Stimulated activated CD8-positive, alpha-beta memory T cell treated with anti-CD3 and anti-CD28 coated beads, Interleukin-15, amount 100 ng/mL, for 1 hour (primary cell): ENCODE measurements at places on chromosomes 1 and 21.

DNA sequence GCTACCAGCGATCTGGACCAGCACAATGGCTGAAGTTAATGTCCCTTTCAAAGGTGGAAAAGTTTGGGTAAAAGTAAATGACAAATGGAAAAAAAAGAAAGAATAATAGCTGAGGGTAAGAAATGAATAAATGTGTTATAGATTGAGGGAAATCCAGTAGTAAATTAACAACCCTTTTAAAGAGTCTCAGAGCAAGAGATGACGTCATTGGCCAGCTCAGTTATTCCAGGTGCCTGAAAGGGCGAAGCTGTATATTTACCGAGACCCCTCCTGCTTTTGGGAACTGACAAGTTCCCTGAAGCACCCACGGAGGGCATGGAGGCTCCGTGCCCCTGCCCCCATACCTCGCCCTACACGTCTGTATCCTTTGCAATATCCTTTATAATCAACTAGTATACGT is 40.5 kb upstream of the KCNJ6 start:
- DNase-seq, result no peak

DNA sequence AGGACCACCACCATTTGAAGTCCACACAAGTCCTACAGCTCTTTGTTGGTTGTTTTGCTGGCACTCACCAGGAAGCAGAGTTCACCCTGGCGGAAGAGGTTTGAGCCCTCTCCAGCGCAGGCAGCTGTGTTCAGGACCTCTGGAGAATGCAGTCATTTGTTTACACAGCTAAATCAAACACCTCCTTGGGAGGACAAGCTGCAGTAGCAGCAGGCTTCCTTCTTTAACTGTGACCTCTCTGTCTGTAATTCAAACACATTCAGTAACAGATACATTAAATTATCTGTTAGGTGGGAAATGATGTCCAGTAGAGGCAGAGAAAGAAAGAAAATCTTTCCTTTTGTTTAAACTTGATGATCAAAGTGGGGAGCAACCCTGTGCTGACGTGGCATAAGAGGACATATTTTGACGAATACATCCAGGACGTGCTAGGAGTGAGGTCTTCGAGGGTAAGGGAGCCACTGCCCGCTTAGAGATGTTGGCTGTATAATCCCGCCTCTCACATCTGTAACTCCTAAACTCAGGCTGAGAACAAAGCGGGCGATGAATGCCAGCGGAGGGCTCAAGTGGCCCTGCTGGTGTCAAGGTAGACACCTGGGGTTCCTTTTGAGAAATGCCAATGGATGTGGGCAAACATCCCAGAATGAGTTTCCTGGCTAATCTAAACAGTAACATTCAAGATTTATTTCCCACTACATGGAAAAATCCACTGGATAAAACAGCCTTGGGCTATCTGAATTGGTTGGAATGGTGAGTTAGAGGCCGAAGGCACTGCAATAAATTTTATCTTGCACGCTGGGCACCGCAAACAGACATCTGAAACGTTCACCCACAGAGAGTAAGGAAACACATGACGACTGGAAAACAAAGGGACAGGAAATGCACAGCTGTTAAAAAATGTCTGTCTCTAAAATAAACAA is 51.7 kb downstream of the ABCA4 start:
- no peak for DNase-seq

DNA sequence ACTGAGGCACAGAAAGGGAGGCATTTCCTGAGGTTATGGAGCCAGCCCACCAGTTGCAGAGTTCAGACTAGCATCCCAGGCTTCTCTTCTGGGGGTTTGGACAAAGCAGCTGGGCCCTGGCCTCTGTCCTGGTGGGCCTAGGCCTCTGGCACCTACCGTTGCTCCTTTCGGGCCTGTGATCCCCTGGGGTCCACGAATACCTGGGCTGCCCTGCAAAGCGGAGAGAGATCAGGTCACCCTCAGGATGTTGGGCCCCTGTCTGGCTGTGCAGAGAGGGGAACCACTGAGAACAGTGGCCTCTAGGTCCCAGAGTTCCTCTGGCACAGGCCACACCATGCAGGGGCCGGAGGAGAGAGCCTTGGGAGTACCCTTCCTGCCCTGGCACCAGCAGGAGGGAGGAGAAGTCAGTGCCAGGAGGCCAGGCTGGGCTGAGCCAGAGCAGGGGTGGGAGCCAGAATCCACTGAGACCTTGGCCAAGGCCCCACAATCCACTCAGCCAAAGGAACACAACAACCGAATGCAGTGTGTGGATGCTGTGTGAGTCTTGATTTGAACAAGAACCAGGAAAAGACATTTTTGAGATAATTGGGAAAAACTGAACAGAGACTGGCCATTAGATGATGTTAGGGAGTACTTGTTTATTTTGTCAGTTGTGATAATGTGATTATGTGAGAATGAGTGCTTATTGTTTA is 8.9 kb downstream of the COL9A2 start:
- DNase-seq, result no peak

DNA sequence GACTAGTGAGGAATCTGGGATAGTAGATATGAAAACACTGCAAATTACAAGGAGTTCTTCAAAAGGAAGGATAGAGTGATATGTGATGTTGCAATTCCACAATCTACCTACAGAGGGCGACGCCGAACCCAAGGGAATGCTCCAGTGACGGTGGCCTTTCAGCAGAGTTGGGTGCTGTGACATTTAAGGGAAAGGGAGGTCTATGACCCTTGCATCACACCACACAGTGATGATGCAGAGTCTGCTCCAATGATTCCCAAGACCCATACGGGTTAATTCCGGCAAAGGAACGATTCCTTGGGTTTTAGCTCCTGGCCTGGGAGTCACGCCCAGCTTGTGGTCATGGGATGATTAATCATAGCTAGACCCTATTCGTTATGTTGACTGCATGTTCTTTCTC is 123.0 kb upstream of the IGSF21 start:
- no peak for DNase-seq

- DNase-seq, result no peak
Measured at GRCh38 chr1:226466296-226466695, 58.4 kb upstream of the PARP1 start.

- DNase-seq, result no peak
Measured at GRCh38 chr1:104402178-104402577, 652.5 kb downstream of the AMY1C start.

GRCh38 chr1:5548266-5548665 is 444.0 kb downstream of the NPHP4 start:
- DNase-seq, result no peak

DNA sequence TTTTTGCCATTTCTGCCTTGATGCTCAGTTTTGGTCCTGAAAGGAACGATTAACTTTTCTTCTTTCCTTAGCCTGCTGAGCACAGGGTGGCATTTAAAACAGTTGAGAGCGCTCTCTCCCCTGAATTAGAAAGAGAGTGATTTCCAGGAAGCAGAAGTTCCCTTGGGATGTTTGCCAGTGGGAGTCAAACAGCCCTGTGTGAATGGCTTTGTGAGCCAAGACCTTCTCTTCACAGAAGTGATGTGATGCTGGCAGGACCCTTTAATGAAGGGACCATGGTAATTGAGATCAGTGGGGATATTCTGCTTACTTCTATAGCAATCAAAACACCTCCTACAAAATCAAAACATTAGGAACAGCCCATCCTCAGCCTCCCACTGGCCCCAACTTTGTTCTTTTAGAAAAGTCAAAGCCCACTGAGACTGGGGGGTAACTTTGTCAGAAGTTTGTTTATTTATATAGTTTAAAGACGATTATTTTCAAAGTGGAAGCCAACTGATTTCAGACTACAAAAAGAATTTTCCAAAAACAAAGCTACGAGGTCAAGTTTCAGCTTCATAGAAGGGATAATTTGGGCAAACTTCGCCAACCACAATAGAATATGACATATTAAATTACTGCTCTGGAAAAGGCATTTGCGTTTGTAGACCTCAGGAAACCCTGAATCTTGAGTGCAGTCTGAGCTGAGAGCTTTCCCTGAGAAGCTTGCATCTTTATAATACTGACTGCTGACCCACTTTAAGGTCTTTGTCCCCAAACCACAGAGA is 122.7 kb downstream of the GABPA start:
- DNase-seq, result no peak

DNA sequence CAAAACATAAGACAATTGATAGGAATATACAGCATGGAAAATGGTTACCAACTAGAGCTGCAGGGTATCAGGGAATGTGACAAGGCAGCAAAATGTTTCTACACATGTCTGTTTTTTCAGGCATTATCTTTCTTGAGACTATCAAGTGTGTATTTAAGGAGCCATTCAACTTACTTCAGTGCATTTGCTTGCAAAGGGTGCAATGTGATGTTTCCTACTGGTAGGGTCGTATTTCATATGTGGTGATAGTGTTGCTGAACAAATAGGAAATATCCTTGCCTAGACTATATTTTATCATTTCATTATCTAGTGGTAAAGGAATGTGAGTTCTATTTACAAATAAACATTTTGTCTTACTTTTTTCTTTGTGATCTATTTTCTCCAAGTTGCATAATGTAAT is 42.4 kb downstream of the PTPRC start:
- DNase-seq, result no peak

- no peak for DNase-seq
Measured at GRCh38 chr1:112509005-112509659, 367 bp downstream of the WNT2B start.

DNA sequence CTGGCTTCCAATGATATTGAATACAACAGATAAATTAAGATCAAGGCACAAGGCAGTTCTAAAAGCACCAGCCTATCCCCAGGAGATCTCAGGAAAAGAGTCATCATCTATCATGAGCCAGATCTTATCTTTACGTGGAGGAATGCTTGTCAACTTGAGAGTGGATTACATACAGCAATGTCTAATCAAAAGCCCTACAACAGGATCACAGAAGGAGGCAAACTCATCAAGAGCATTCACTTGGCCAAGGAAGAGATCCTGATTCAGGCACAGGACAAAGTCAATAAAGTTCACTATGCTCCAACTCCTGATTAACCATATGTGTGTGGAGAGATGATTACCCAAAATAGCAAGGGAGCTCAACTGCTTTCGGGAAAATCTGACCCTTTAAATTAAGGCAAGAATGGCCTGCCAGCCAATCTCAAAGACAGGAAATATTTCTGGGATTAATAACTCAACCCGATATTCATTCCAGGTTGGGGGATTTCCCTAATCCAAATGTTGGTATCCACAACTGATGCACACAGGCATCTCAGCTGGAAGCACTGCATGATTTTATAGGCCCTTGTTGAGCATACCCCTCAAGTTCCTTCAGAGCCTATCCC is 33.7 kb downstream of the TBX15 start:
- no peak for DNase-seq

DNA sequence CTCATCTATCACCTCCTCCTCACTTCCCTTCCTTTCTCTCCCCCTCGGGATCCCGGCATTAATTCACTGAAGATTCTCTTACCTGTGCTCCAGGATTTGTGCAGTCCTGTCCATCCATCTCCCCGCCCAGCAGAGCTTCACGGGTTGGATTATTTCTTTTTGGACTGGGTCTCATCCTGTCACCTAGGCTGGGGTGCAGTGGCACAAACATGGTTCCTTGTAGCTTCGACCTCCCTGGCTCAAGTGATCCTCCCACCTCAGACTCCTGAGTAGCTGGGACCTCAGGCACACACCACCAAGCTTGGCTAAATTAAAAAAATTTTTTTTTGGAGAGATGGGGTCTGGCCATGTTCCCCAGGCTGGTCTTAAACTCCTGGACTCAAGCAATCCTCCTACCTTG is 12.3 kb upstream of the CSF3R start:
- DNase-seq, result no peak

DNA sequence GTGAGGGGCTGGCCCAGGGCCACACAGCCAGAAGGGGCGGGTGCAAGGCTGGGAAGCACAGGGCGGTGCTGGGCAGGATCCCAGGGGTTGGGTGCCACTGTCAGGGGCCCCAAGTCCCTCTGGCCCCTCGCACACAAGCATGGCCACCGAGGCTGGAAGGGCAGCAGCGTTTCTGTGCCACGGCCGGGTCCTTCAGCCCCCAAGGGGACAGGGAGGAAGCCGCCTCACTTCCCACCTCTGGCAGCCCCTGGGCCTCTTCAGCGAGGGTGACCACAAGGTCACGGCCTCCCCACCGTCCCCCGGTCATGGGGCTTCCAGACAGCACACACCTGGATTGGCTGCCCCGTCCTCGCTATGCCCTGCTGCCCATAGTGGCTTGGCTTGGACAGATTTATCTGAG is 77.1 kb upstream of the TTC34 start:
- no peak for DNase-seq

- no peak for DNase-seq
Measured at GRCh38 chr1:156543066-156543465, 29.3 kb downstream of the IQGAP3 start.

- DNase-seq, result no peak
Measured at GRCh38 chr1:43779266-43779665, 71.9 kb downstream of the ST3GAL3 start.

DNA sequence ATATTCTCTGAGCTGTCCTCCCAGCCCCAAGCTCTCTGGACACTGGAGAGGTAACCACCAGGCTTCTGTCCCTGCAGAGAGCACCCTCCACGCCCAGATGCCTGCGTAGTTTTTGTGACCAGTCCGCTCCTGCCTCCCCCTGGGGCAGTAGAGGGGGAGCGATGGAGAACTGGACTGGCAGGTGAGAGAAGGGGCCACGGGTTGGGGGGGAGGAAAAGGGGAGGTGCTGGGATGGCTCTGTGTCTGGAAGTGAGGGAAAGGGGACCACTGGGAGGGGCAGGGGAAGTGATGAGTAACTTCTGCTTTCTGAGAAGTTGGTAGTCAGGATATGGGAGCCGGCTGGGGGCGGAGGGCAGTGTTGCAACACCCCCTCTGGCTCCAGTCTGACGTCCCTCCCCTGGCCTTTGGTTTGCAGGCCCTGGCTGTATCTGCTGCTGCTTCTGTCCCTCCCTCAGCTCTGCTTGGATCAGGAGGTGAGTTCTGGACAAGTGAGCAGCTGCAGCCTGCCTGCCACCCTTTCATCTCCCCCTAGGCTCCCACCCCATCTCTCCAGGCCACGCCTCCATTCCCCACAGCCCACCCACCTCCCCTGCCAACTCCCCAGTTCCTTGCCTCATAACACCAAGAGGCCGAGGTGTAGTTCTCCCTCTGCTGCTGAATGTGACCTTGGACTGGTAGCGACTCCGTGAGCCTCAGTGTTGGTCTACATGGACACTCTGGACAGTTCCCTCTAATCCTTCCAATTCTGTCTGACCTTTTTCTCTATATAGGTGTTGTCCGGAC is 3.1 kb downstream of the ADAMTSL4 start:
- no peak for DNase-seq

GRCh38 chr1:156767879-156768604 is 707 bp downstream of the PRCC start:
- DNase-seq, result no peak

- no peak for DNase-seq
Measured at GRCh38 chr1:10709165-10709564, 87.3 kb downstream of the CASZ1 start.

GRCh38 chr1:21331752-21332478 is 41.7 kb upstream of the ECE1 start:
- no peak for DNase-seq

- no peak for DNase-seq
Measured at GRCh38 chr1:47440599-47441081, 2.8 kb downstream of the FOXD2 start.
